ENCODE measurements at places on chromosomes 13 and 19.

DNA sequence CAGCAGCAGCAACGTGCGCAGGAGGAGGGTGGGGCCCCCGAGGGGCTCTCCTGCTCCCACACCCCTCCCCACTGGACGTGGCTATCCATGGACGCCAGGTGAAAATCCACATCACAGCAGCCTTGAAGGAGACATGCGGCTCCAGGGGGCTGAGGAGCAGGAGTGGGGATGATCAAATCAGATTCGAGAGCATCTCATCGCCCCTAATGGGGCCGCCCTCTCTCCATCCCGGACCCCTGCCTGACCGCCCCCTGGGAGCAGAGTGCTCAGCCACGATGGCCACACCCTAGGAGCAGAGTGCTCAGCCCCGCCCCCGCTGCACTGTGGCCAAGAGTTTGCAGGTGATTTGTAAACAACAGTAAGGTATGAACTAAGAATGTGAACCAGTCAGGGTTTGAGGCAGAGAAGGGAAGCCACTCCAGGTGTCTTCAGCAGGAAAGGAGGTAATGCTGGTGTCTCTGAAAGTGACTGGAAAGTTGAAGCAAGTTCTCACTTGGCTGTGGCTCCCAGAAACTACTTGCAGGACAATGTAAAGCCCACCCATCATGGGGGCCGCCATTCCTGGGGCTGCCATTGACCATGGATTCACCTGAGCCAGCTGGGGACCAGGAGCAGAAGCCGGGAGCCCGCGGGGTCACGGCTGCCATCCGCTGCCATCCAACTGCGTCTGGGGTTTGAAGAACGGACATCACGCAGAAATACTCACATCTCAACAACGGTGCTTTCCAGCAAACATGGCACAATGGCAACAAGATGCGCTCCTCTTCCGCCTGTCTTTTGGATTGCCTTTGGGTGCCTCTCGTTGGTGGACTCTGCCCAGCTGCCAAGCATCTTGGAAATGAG lies 71.8 kb downstream of the SPACA7 start:
- no peak for DNase-seq

DNA sequence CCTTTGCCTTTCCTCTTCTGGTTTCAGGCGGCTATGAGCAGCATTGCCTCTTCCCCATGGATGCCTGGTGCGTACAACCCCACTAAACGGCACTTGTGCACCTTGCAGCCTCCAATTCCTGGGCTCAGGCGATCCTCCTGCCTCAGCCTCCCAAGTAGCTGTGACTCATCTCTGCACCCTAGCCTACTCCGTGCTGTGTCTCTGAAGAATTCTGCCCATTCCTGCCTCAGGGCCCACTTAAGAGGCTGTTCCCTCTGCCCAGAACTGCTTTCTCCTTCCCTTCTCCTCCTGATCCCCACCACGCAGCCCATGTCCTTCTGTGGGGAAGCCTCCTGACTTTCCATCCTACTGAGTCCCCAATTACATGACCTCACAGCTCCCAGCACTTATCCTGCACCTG lies 142.2 kb upstream of the ZNF507 start:
- DNase-seq, result no peak

GRCh38 chr13:75480671-75481175 lies 1.2 kb downstream of the TBC1D4 start:
- DNase-seq, result peak; percentile 28

DNA sequence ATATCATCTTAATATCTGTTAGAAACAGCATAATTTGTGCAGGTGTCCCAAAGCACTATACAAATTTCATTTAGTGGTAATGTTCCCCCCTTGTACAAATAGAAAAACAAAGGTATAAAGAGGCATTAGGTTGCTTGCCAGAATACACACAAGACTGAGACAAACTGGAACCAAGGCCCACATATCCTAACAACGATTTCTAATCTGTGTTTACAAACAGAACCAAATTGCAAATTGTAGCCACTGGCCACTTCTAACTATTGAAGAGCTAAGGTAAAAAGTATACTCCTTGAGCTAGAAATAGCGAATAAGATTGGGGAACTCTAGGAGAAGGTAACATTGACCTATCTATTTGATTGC lies 526.1 kb downstream of the KLF12 start:
- no peak for DNase-seq

GRCh38 chr19:46878613-46879375 lies 18.0 kb downstream of the ARHGAP35 start:
- DNase-seq, result no peak

All from activated T-cell treated with anti-CD3 and anti-CD28 coated beads, Interleukin-2, amount 50 U/mL, for 1 hour (primary cell).